ENCODE measurements at places on chromosomes 3 and 15. TPM values are rescaled to one million over a fixed set of nuclear protein-coding genes. Genes with fewer than 3 reads are reported as not detected.

DNA sequence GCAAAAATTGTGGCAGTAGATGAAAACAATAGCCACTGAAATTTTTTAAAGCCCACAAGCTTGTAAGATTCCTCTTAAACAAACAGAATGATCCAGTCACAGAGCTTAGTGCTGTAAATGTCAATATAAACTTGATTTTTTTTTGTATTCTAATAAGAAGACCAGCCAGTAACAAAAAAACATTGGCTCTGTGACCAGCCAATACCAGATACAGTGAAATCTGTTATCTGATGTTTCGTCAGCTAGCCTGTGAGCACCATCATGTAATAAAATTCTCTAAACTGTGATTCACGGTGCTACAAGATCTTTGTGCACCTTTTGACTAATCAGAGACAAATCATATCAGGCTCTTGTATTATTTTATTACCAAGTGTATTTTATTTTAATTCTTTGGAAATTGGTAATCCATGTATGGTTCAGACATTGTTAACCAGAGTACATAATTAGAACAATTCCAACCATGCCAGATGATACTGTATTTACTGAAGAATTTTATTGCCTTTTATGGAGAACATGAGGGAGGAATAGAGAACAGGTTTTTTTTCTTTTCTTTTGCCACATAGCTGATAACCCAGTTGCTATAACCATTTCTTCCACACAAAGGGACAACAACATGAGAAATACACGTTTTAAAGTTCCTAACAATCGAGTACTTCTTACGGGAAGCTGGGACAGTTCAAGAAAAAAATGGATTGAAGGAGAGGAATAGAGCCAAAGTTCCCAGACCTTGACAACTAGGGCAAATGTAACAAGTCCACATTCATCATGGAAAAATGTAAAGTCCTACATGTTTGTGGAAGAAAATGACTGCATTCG is 71.9 kb downstream of the FILIP1L start:
- no peaks in the 10 kb centered on the region for H3K27me3 ChIP-seq
- H3K4me3 ChIP-seq: no peak overlapping the region
- peaks cover 75% of the 10 kb centered on the region for H3K4me1 ChIP-seq
- no peak for DNase-seq

GRCh38 chr3:100968932-100969906 is 24.0 kb downstream of the ABI3BP start:
- H3K36me3 ChIP-seq: no peaks in the 10 kb centered on the region
- no peaks in the 10 kb centered on the region for H3K4me1 ChIP-seq
- no peak for DNase-seq
- H3K27me3 ChIP-seq: no peaks in the 10 kb centered on the region

DNA sequence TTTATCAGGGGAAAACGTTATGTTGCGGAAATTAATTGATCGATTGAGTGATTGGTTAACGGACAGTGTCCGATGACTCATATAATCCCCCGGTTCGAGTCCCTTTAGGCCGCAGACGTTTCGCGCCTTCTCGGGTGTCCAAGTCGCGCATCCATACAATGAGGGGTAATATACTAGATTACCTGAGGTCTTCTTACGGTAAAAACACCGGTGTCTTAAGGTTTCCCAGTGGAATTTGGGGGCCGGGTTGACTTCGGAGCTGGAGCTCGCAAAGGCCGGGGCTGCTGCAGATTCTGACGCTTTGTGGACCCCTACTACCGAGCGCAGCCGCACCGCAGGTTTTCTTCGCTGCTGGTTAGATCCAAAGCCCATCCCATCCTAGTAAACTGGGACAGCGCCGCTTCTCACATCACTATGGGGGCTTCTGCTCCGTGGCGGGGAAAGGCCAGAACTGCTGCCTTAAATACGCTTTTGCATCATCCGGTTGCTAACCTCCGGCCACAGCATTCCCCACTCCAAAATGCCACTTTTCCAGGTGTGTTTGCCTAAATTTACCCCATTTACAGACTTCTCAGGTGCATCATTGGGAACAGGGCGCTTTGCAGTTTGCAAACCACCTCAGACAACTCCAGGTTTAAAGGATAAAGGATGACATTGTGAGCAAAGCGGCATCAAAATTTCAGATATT is 858 bp upstream of the SACM1L start:
- DNase-seq: peak; percentile 81
- peak overlapping the region; percentile 92 for H3K4me3 ChIP-seq
- no peaks in the 10 kb centered on the region for H3K27me3 ChIP-seq
- peaks cover 14% of the 10 kb centered on the region for H3K36me3 ChIP-seq
- peak overlapping the region; percentile 92 for H3K27ac ChIP-seq

DNA sequence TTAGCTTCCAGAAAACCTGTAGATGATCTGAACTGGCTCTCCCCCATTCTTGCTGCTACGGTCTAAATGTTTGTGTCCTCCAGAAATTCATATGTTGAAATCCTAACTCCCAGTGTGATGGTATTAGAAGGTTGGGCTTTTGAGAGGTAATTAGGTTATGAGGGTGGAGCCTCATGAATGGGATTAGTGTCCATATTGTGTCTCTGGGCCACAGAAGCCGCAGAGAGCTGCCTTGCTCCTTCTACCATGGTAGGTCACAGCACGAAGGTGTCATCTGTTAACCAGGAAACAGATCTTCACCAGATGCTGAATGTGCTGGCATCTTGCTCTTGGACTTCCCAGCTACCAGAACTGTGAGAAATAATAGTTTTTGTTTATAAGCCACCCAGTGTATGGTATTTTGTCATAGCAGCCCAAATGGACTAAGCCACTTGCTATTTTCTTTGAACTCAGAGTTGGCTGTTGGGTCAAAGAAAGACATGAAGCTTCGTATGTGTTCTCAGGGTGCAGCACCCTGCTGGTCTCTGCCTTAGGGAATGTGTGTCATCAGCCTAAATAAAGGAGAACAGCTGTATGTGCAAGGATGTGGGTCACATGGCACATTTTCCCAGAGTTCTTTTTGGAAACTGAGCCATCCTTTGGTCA is 317.5 kb upstream of the SLCO3A1 start:
- no peak overlapping the region for H3K27ac ChIP-seq
- H3K27me3 ChIP-seq: no peaks in the 10 kb centered on the region
- no peaks in the 10 kb centered on the region for H3K36me3 ChIP-seq
- H3K4me3 ChIP-seq: no peak overlapping the region
- no peaks in the 10 kb centered on the region for H3K4me1 ChIP-seq
- no peak for DNase-seq

GRCh38 chr3:72266016-72266370 is 481.0 kb upstream of the PROK2 start:
- DNase-seq: no peak
- H3K4me1 ChIP-seq: peaks cover 19% of the 10 kb centered on the region
- H3K36me3 ChIP-seq: no peaks in the 10 kb centered on the region
- no peak overlapping the region for H3K27ac ChIP-seq
- no peaks in the 10 kb centered on the region for H3K27me3 ChIP-seq
- H3K4me3 ChIP-seq: no peak overlapping the region

DNA sequence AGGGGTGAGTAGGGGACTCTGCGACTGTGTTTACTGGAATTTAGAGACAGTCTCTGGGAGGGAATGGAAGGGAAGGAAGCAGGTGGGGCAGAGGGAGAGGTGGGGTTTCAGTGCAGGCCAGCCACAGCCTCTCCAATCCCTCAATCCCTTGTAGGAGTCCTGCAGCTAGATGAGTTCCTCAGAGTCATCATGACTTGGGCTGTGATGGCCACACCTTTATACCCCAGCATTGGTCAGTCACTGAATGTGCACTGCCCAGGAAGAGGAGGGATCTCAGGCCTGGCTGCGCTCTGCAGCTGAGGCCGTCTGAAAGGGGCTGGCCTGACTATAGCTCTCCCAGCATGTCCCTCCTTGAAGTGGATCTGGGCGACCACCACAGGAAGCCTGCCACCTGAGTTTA is 67.3 kb upstream of the GLCE start:
- H3K4me1 ChIP-seq: no peaks in the 10 kb centered on the region
- no peaks in the 10 kb centered on the region for H3K36me3 ChIP-seq
- H3K27ac ChIP-seq: no peak overlapping the region
- no peaks in the 10 kb centered on the region for H3K27me3 ChIP-seq

IMP3 gene
- total RNA-seq: 176 TPM

FRMD5 gene
- total RNA-seq: 0.73 TPM

FSD2 gene
- total RNA-seq: not detected

ACVR2B gene
- 4.1 TPM for total RNA-seq

RPP14 gene
- 14.3 TPM for total RNA-seq
